Gastrocnemius medialis (tissue), 4 donors: ENCODE measurements at places on chromosomes 2 and 18. TPM values are rescaled to one million over a fixed set of nuclear protein-coding genes. Genes with fewer than 3 reads are reported as not detected.
A peak's percentile ranks its signal among the peaks of the same experiment; 100 is the strongest.

- H3K4me3 ChIP-seq, result no peak overlapping the region
- H3K27me3 ChIP-seq, result no peaks in the 10 kb centered on the region
- DNase-seq, result no peak
- no peaks in the 10 kb centered on the region for H3K36me3 ChIP-seq
Observed at GRCh38 chr2:70922235-70923234, 13.2 kb upstream of the ATP6V1B1 start.

DNA sequence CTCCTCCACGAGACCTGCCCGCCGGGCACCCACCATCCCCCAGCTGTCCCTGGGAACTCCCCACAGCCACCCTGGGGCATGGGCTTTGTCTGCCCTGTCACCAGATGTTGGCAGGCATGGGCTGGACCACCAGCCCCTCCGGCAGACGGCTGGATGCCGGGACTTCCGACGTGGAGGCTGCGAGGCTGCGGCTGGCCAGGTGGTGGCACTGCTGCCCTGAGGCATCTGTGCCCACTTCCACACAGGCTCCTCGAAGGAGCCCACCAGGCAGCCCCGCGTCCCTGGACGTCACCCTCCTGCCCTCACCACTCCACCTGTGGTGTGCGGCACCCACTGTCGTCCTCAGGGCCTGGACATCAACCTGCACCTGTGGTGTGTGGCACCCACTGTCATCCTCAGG lies 319.9 kb upstream of the SALL3 start:
- no peak overlapping the region for H3K4me3 ChIP-seq
- no peaks in the 10 kb centered on the region for H3K4me1 ChIP-seq
- no peaks in the 10 kb centered on the region for H3K27me3 ChIP-seq

The NOSTRIN gene
- 16.1 TPM for total RNA-seq

DNA sequence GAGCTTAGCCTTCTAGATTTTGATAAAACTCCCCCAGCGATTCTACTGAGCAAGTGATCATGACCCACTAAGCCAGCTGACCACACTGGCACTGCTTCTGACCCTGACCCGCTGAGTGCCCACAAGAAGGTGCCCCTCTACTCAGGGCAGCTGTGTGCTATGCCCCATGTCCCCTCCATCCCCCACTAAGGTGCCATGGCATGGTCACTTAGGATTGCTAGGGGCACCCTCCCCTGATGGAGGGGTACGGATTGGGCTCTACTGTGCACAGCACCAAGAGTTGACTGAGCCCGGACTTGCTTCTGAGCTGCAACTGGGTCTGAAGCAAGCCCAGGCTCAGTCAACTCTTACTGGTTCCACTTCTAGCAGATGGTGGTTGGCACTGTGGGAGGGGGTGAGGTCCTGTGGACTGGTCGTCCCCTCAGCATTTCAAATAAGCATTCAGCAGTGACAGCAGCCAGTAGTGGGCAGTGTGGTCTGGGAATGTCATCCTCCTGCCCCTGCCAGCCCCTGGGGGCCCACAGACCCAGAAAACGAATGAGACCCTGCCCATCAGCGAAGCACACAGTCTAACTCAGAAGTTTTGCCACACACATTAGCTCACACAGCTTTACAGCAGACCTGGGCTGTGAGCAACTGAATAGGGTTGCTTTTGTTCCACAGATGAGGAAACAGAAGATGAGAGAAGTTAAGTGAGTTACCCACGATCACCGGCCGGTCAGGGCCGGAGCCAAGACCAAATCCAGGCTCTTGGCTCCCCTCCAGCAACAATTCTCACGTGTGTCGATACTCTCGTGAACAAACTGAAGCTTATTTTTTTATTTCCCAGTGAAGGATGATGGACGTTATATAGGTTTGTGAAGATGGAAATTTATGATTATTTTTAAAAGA lies 52.1 kb upstream of the FOSL2 start:
- DNase-seq, result no peak
- no peak overlapping the region for H3K4me3 ChIP-seq
- H3K27ac ChIP-seq, result peak overlapping the region; percentile 88
- peaks cover 77% of the 10 kb centered on the region for H3K4me1 ChIP-seq
- H3K36me3 ChIP-seq, result no peaks in the 10 kb centered on the region

GRCh38 chr2:29872870-29873269 lies 48.5 kb downstream of the ALK start:
- H3K27ac ChIP-seq, result no peak overlapping the region
- H3K27me3 ChIP-seq, result no peaks in the 10 kb centered on the region
- no peaks in the 10 kb centered on the region for H3K4me1 ChIP-seq

DNA sequence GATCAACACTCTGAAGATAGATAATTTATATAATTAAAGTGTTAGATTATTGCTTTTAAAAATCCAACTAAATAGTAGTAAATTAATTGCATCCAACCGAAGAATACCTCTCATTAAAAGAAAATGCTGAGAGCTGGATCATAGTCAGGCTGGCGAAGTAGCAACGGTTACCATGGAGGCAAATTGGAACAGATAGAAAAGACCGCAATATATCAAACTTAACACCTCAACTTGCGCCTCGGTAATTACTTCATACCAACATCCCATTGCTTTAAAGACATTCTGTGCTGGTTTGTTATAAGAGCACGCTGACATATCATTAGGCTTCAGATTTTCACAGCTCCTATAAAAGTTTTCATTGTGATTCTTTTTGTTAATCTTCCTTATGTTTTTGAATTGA lies 183.8 kb upstream of the ZC3H15 start:
- no peaks in the 10 kb centered on the region for H3K4me1 ChIP-seq
- no peaks in the 10 kb centered on the region for H3K36me3 ChIP-seq
- H3K27me3 ChIP-seq, result no peaks in the 10 kb centered on the region
- H3K4me3 ChIP-seq, result no peak overlapping the region
- H3K27ac ChIP-seq, result no peak overlapping the region

DNA sequence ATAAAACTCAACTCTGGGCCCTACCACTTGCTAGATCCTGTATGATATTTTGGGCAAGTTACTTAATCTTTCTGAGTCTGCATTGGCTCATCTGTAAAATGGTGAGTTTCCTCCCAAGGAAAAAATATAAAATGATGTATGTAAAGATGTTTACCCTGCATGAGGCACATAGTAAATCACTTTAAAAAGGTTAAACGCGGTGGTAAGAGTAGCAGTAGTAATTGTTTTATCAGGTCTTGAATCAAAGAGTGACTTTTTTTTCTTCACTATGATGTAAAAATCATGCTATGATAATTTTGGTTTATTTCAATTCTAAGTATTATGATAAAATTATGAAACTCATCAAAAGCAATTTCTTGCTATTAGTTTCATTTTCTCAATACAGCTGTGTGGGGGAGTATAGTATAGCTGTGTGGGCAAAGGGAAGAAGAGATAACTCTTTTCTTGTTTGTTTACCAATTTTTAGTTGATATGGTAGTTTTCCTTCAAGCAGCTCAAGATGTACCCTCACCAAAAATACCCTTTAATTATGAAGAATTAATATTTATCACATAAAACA lies 10.7 kb downstream of the ARHGAP15 start:
- H3K4me1 ChIP-seq, result no peaks in the 10 kb centered on the region
- no peak overlapping the region for H3K27ac ChIP-seq
- H3K36me3 ChIP-seq, result no peaks in the 10 kb centered on the region
- no peak overlapping the region for H3K4me3 ChIP-seq

The UGT1A5 gene
- total RNA-seq, result not detected

The CRYBA2 gene
- not detected for total RNA-seq
